ENCODE measurements at places on chromosomes 12 and 14.

GRCh38 chr12:105409279-105409678 is 78.8 kb downstream of the C12orf75 start:
- DNase-seq, result no peak

DNA sequence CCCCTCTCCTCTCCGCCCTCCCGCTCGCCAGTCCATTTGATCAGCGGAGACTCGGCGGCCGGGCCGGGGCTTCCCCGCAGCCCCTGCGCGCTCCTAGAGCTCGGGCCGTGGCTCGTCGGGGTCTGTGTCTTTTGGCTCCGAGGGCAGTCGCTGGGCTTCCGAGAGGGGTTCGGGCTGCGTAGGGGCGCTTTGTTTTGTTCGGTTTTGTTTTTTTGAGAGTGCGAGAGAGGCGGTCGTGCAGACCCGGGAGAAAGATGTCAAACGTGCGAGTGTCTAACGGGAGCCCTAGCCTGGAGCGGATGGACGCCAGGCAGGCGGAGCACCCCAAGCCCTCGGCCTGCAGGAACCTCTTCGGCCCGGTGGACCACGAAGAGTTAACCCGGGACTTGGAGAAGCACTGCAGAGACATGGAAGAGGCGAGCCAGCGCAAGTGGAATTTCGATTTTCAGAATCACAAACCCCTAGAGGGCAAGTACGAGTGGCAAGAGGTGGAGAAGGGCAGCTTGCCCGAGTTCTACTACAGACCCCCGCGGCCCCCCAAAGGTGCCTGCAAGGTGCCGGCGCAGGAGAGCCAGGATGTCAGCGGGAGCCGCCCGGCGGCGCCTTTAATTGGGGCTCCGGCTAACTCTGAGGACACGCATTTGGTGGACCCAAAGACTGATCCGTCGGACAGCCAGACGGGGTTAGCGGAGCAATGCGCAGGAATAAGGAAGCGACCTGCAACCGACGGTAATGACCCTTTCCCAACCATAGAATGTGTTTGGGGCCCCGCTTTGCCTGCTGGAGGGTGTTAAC is 615 bp downstream of the CDKN1B start:
- no peak for DNase-seq

- no peak for DNase-seq
Measured at GRCh38 chr12:93698307-93699092, 21.3 kb downstream of the CRADD start.

- no peak for DNase-seq
Measured at GRCh38 chr12:6635856-6636531, at the start of gene LPAR5. Gene LPAR5, minus strand, starts transcription at chr12:6635959. Its CDS starts 14,711 bp downstream, at chr12:6621248.

DNA sequence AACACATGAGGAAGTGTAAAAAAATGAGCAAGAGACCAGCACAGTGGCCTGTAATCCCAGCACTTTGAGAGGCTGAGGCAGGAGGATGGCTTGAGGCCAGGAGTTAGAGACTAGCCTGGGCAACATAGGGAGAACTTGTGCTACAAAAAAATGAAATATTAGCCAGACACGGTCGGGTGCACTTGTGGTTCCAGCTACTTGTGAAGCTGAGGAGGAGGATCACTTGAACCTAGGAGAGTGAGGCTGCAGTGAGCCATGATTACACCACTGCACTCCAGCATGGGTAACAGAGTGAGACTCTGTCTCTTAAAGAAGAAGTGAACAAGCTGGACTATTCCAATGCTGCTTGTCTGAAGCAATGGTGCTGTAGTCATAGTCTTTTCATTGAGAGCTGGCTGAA is 36.3 kb upstream of the MAP3K9 start:
- no peak for DNase-seq
